ENCODE measurements at places on chromosomes 12 and 14.
A peak's percentile ranks its signal among the peaks of the same experiment; 100 is the strongest.

DNA sequence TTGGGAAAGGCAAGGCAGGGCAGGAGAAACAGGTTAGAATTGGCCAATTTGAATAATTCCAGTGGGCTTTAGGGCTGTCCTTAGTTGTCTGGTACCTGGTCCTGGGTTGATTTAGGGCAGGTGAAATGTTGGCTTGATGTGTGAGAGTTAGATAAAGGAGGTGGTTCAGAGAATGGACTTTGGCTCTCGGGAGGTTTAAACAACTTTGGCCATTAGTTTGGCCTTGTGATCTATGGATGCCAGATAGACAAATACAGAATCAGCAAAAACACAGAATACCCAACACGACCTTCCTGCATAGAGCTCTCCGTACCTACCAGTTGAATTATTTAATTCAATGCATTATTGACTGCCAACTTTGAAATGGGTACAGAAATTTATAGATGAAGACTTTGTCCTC, 35.1 kb downstream of the SCN8A start:
- no peak for DNase-seq

GRCh38 chr14:60840313-60840712, 105.8 kb downstream of the MNAT1 start:
- DNase-seq: no peak

DNA sequence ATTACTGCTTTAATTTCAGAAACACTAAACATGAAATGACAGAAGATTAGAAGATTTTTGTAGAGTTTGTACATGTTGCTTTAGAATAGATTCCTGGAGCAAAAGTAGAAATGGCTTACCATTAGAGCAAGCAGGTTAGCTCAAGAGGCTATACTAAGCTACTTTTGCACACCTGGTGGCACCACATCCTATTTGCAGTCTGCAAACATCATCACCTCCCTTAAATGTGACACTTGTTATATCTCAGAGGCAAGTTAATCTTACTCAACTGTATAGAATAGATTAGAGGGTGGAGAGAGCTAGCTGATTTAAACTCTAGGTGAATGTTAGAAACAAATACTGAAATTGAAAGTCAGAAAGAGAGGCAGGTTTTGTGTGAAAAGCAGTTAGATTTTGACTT, 30.7 kb upstream of the OR4E1 start:
- DNase-seq: no peak

DNA sequence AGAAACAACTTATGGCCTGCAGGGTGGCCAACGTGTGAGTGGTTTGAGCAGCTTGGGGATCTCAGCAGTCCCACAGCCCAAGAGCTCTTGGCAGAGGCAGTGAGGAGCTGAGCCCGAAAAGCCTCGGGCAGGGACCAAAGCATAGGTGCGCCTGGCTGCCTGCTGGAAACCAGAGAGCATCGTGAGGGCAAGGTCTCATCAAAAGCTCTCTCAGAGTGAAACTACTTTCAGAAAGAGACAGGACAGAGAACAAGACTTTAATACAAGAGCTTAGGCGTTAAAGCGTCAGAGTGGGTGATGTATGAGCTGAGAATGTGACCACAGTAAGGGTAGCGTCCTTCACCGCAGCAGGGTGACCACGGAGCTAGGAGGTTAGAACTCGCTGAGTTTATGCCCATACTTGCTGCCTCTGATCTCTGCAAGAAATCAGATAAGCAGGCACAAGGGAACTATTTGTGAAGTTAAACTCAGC, 30.8 kb downstream of the LGMN start:
- DNase-seq: no peak

- peak; percentile 24 for DNase-seq
Measured at GRCh38 chr12:100267603-100268281, 765 bp downstream of the SCYL2 start.

DNA sequence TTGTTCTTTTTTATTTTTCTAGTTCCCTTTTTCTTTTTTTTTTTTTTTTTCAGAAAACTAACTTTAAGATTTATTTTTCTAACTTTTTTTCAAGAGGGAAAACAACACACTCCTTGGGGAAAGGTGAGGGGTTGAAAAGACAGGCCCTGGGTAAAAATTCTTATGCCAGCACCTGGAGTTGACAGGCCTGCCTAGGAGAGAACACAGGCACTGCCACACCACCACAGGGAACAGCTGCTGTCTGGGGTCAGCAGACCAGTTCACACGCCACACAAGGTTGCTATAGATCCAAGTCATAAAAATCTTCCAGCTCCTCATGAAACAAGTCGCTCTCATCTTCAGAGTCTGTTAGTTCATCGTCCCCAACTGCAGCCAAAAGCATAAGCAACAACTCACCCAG, 246.4 kb downstream of the C12orf50 start:
- no peak for DNase-seq

- peak; percentile 63 for DNase-seq
Measured at GRCh38 chr12:123478762-123479161, 20.8 kb downstream of the SNRNP35 start.

GRCh38 chr12:47121146-47121545, 41.4 kb upstream of the AMIGO2 start:
- DNase-seq: no peak

- DNase-seq: no peak
Measured at GRCh38 chr12:30939234-30939633, 12.7 kb downstream of the TSPAN11 start.

DNA sequence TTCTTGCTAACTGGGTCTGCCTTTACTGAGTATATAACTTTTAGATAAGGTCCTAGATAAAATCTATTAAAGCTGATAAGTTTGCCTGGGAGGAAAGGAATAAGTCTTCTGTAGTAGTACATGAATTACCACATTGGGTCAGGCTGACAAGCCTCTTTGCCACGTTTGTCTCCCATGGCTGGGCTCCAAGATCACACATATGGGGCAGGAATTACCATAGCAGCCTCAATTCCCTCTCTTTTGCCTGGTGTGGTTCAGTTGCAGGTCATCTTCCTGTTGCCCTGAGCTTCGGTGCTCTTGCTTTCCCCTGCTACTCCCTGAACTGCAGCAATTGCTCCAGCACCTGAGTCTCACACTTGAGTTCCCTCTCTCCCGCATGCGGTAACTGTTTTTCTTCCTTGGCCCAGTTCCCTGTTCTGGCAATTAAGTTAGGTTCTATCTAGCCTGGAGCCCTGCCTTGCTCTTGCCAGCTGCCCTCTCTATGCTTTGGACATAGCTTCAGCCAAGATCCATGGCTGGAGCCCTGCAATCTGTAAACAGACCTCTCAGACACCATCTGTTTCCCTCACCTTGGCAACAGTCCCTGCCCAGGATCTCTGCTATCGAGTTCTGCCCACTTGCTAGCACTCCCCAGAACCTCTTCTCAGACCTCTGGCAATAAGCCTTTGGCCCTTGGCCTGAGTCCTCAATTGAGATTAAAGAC, 5.8 kb upstream of the GLT8D2 start:
- DNase-seq: no peak

GRCh38 chr14:67440513-67440912, 28.5 kb upstream of the PLEK2 start:
- DNase-seq: no peak

DNA sequence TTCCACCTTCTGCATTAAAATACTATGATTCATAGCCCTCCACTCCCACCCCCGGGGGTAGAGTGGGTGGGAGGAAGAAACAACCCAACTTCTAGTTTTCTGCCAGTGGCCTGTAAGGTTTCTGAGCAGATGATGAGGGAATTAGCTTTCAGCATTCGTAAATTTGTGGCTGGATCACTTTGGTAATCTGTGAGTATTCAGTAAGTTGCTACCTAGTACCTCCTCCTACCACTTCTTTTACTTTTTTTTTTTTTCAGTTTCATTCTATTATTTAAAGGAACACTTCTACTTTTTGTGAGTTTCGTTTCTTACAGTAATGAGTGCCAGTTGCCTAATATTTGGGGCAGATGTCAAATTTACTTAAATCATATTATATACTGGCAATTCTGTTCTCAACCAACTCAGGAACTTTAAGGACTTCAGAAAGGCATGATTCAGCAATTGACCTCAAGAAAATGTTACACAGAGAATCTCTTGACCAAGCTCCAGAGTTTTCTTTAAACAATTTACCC, 42.4 kb upstream of the EMP1 start:
- no peak for DNase-seq

DNA sequence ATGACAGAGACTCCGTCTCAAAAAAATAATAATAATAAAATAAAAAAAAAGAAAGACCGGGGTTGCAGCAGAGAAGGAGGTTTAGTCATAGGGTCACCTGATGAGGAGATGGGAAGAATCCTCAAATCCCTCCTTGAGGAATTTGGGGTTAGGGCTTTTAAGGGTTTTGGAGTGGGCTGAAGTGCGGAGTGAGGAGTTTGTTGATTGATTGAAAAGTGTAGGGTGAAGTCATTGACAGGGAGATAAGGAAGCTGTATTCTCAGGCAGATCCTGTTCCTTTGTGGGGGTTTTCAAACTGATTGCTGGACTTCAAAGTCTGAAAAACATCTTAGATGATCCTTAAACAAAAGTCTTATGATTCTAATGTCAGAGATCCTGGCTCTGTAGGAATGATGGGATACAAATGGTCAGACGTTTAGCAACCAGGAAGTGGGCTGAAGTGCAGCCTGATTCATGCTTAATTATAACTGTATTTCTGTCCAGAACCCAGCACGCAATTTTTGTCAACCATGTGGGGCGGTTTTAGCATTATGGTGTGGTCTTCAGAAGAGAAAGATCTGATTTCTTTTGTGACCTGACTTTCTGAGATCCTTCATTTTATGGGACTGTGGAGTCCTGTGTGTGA, 16.0 kb downstream of the FNTB start:
- no peak for DNase-seq

DNA sequence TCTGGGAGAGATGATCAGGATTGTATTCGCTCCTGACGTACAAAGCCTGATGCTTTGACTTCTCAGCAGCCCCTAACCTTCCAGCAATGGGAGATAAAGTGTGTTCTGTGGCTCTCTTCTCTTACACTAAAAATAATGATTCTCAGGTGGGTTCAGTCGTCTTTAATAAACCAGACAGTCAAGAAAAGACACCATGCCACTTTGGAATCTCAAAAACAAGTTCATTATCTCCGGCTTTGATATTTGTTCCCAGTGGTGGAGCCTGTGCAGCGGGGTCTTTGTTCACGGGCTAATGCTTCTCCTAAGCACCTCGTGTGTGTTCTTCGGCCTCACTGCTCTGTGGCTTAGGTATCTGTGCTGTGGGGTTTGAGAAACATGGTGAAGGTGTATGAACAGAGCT, 1.6 kb downstream of the ACVR1B start:
- DNase-seq: no peak

DNA sequence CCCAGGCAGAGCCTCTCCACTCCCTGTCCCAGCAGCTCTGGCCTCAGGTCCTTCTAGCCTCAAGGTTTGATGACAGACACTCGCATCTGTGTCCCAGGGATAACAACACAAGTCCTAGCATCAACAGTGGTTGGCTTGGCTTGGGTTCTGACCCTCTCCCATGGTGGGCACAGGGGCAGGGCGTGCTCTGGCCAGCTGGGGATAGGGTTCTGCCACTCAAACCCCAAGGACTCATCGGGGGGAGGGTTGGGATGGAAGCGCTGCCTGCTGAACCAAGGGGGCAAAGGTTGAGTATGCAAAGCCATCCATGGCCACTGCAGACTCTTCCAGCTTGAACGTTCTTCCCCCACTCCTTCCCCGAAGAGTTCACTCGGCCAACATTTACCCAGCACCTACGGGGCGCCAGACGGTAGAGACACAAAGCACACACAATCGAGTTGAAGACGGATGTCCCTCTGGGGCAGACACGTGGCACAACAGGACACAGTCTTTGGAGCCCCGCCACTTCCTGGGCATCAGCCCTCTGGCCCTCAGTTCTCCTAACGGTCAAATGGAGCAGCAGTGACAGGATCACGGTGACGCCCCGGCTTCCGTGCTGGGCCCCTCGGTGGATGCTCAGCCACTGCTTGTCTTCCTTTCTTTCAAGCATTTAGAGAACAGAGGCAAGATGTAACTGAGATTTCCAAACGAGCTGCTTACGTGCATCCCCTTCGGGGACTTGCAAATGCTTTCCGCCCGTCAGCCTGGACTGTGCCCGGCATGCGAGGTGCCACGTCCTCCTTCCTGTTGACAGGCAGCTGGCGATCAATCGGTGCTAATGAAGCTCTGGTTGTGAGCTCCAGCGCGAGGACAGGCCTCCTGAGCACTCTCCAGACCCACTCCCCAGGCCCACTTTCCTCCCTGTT, 42.6 kb downstream of the DLK1 start:
- DNase-seq: peak; percentile 57

DNA sequence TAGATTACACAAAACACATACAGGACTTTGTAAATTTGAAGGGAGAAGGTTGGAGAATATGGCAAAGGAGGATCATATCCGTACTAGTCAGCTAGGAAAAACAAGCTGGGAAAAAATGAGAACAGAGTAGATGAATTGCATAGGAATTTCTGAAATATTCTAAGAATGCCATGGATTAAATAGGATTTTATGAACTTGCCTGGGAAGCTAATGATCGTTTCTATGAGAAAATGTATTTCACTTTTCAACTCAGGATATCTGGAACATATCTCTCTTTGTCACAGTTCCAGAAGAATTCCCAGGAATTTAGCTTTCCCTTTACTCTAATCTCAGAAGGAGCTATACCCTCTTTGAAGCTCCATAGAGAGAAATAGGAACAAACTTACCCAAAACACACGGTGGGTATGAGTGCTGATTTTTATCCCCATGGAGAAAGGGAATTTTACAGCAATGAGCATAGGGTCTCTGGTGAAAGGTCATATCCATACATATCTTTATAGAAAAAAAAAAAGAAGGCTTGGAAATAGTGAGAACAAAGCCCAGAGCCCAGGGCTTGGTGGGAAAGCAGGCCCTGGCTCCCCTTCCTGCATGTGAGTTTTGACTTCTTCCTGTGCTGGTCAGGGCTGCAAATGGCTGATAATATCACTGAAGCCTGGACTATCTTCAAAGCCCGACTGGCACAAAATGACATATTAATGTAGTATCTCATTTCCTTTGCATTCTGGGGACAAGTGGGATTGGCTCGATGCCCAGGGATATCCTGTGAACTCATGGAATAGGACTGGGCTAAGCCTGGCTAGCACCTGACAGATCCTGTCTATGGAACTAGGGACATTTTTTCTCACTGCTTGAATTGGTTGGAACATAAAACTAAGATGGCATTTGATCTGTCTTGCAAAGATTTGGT, 136.3 kb downstream of the AEBP2 start:
- DNase-seq: no peak

GRCh38 chr14:50649691-50650090, 18.4 kb downstream of the SAV1 start:
- no peak for DNase-seq

- DNase-seq: peak; percentile 20
Measured at GRCh38 chr12:56155256-56155845, 2.8 kb upstream of the MYL6 start.

GRCh38 chr12:113136990-113137511, 1.5 kb upstream of the RASAL1 start:
- DNase-seq: no peak
